DMS 273 treated with DMSO at 0.1 percent for 48 hours (cell line): ENCODE measurements at places on chromosomes 5 and 9.

DNA sequence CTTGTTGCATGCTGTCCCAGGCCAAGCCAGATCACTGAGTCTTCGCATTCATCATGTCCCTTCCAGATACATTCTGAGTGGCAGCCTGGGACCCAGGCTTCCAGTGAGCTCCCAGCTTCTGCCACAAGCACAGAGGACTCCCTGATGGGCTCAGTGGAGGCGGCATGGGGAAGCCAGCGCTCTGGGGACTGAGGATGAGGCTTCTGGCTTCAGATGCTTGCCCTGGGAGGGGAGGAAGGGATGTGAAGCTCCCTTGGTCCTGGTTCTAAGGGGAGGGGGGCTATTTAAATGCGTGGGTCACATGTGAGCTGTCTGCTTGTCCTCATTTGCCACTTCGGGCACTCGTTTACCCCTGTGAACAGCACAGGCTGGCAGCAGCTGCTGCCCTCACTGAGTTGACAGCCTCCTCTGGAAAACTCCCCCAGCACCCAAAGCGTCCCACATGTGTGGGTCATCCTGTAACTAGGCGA lies 174.0 kb downstream of the NR3C1 start:
- peak; percentile 19 for DNase-seq

- DNase-seq, result no peak
Observed at GRCh38 chr9:75372499-75373268, 284.4 kb downstream of the OSTF1 start.

GRCh38 chr5:113337515-113338415 lies 97.0 kb downstream of the TSSK1B start:
- DNase-seq, result no peak

DNA sequence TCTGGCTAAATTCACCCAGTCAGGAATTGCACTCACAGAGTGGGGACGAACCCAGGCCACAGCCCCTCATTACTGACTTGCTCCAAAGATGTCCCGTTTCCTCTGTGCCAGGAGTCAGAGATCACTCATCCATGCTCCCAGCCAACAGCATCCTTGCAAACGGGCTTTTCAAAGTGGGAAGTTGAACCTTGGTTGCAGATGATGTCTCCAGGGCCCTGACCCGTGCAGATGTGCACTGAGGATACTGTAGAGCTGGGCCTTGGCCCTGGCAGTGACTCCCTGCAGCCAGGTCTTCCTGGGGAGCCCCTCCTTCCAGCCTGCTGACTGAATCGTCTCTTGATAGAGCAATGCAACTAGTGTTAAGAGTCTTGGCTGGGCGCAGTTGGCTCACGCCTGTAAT lies 22.3 kb downstream of the TCF7 start:
- DNase-seq, result no peak

DNA sequence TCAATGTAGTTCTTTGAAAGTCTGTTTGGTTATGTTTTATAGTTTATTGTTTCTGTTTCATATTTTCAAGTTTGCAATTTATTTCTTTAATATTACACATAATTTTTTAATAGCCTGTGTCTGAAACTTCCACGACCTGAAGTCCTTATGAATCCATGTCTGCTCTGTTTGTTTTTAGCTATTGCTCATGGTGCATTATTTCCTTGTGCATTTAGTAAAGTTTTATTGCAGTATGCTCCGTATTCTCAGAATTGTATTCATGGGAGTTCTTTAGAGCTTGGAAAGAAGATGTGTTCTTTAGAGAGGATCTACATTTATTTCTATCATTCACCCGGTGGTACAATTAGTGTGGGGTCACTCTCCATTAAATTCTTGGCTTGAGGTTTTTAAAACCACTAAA lies 133.2 kb upstream of the NFIB start:
- DNase-seq, result no peak

GRCh38 chr5:109769597-109770291 lies 80.0 kb downstream of the MAN2A1 start:
- no peak for DNase-seq

DNA sequence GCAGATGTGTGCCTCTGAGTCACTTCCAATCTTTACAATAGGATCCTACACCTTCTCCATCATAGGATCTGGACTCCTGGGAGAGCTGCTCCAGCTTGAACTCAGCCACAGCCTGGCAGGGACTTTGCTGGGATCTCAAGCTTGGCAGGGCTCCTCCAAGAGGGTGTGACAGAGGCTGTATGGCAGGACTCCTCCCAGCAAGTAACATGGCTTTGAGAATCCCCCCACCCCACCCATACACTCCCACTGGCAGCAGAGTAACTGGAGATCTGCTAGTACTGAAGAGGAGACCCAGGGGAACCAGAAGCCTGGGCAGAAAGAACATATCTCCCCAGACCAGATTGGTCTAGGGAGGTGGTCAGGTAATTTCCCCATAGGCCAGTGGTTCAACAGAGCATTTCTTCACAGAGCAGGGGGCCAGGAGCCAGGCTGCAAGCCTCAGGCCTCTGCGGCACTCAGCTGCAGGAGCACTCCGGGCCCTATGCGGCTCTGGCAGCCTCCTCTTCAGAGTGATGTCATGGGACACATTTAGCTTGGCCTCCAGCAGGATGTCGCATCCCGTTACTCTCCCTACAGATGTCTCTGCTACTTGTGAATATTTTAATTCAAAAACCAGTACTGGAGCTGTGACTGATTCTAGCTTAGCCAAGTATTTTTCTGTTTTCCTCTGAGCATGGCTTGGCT lies 1.7 kb upstream of the ACSL6 start:
- DNase-seq, result no peak

- DNase-seq, result no peak
Observed at GRCh38 chr5:170622933-170623332, 119.1 kb downstream of the KCNIP1 start.

DNA sequence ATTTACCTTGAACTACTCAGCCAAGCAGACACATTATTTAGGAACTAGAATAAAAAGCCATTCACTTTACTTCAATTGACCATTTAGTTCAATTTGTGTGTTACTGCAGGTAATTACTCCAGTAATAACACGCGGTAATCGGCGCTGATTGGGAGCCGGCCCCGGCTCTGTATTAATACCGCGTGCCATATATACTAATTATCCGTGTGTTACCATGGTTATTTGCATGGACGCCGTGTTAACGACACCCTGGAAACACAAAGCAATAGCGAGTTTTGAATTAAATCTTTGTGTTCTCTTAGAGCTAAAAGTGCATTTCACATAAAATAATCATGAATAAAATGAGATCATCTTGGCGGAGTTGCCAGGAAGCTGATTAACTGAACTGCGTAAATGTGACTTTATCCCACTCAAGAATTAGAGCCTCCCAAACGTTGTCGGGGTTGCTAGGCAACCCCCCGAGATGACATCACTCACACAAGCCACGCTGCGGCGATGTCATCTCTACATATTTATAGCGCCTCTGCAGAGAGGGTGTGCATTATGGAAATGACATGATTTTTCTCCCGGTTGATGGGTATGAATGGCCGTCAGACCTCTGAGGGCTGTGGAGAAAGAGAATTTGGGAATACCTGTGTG lies 41.4 kb upstream of the RNU6ATAC start:
- peak; percentile 16 for DNase-seq

- DNase-seq, result no peak
Observed at GRCh38 chr5:179410291-179411160, 65.3 kb upstream of the ADAMTS2 start.

DNA sequence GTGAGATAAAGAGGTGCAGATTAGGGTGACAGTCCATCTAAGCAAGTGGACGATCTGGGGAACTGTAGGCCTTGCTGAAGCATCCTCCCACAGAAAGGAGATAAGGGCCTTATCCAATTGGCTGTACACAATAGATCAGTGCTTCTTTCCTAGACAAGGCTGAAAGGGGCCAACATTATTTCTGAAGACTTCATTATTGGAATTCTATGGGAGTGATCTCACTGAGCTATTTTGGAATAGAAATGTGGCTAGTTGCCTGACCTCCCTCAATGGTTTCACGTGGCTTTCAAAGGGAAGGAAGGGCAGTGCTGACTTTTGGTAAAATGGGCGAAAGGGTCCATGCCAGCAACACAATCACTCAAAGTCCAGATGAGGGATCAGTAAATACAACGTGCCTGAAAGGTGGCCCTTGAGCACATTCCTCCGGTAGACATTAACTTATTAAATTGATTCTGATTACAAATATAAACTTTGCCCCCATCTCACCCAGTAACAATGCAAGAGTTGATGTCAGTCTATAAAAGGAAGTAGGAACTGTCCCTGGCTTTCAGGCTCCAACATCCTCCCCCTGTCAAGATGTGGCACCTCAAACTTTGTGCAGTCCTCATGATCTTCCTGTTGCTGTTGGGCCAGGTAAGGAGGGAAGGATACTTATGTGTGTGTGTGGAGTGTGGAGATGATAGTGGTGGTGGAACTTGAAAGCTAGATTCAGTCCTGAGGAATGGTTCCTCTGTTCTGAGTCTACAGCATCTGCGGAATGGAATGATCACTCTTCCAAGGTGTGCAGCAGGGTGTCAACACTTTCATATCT lies at the start of gene LEAP2:
Gene LEAP2, plus strand, starts transcription at position 550 of the 811 bp plus-strand sequence. Its CDS starts 27 bp downstream, at position 577.
- DNase-seq, result no peak

- no peak for DNase-seq
Observed at GRCh38 chr5:154356020-154356655, 89.7 kb upstream of the SAP30L start.

DNA sequence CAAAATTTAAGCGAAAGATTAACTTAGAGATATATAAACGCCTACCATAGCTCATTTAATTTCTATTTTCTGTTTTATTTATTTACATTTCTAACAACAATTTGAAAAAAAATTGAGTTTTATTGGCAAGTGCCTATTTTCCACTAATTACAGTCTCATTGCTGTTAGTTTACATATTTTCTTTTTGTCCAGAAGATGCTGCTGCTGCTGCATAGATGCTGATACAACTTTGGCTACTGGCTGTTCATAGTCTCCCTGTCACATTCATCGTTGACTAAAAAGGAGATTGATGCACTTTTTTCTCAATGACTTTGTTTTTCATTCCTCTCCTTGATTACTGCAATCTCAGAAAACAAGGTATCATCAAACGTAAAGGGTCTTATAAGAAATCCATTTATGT lies 235.4 kb downstream of the CDH9 start:
- DNase-seq, result no peak

DNA sequence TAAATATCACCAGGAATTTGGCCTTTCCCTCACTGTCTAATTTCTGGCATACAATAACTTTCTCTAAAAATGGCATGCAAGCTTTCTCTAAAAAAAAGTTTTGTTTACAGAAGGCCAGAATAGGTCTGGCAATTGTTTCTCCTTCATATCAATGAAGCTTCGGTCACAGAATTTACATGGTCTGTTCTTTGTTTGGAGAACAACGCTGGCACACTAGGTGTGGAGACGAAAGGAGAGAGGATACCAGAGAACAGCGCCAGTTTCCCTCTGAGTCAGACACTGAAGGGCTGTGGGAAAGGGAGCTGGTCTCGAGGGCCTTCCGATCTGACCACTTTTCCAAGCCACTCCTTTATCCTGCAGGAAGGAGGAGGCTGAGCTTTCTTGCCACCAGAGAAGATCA lies 60.1 kb upstream of the ITGA1 start:
- no peak for DNase-seq
